ENCODE measurements at places on chromosomes 13 and 19. TPM values are rescaled to one million over a fixed set of nuclear protein-coding genes. Genes with fewer than 3 reads are reported as not detected.

The UGGT2 gene
- total RNA-seq = not detected

The CDC37 gene
- 195 TPM for total RNA-seq

The ZNF576 gene
- total RNA-seq = 4.9 TPM

The TRPC4 gene
- total RNA-seq = not detected

The TMEM259 gene
- total RNA-seq = 443 TPM

- no peak for DNase-seq
Observed at GRCh38 chr13:62014299-62014698, 598.6 kb upstream of the PCDH20 start.

DNA sequence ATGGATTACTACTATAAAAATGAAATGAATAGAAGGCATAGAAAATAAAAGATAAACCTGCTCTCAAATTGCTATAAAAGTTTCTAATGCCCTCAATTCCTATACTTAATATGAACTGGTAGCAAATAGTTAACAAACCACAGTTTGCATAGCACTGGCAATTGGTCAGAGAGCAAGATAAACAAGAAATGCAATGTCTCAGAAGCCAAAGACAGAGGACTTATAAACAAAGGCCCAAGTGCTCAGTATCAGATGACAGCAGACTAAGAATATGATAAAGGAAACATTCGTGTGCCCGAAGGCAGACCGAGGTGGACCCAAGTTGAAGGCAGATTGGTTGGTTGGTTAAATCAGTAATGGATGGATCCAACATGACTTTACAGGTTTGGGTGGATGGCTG lies 50.6 kb downstream of the IPO5 start:
- no peak for DNase-seq

DNA sequence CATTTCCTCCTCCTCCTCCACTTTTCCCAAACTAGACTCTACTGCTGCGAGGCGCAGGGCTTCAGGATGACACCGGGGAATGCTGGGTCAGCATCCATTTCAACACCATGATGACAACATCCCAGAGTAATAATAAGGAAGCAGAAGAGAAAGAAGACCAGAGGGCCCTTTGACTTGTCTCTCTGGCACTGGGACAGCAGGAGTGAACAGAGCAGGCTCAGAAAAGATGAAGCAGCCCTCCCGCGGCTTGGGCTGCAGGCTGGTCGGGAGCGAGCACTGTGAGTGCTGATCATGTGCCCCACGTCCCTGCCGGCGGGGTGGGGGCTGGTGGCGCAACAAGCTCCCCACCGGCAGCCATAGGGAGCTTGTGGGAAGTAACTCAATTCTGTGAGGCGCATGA lies 30.5 kb downstream of the RANBP3 start:
- DNase-seq = no peak

DNA sequence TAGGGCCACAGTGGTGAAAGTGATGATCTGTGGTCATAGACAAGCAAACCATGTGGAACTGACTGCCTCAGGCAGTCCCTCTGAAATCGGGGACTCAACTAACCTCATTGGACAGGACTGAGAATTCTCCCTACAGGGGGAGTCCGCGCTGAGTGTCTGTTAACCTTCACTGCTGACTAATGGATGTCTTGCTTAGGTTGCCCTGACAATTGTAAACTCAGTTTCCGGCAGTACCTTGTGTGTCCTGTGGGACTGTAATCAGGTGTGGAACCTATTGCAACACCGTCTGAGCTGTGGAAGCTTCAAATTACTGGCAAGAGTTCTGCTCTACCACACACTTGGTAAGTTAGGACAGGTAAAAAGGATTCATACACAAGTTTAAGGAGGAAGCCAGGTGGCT lies 21.8 kb downstream of the ZNF77 start:
- DNase-seq = no peak

DNA sequence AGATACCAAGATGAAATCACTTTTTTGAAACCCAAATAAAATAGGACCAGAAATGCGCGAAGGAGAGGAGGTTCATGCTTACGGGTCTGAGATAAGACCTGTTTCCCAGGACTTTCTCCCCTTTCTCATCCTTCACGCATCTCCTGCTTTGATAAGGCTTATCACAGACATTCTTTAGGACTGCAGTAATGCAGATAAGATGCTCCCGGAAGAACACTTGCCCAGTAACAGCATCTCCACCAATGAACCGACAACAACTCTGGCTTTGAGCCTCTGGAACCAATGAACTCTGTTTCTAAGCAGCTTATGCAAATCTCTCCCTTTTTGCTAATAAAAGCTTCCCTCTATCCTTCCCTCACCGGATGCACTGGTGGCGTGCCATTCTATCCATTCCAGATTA lies 783.4 kb upstream of the ARGLU1 start:
- DNase-seq = no peak

- no peak for DNase-seq
Observed at GRCh38 chr13:20716951-20717350, 13.5 kb downstream of the IL17D start.

DNA sequence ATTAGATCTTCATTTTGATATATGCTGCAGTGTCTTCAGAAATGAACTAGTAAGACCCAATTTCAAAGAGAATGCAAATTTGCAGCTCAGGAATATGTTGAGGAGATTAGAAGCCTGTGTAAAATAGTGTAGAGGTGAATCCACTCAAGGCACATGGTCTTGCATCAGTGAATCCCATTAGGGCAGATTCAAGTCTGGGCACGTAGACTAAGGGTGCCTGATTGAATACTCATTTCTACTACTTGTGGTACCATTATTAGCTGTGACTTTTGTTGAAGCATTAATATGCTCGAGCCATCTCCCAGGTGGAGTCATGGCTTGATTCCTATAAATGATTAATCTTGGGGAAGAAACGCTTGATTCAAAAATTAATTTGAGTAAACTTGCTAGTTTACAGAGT lies 129.4 kb downstream of the AKAP11 start:
- no peak for DNase-seq

DNA sequence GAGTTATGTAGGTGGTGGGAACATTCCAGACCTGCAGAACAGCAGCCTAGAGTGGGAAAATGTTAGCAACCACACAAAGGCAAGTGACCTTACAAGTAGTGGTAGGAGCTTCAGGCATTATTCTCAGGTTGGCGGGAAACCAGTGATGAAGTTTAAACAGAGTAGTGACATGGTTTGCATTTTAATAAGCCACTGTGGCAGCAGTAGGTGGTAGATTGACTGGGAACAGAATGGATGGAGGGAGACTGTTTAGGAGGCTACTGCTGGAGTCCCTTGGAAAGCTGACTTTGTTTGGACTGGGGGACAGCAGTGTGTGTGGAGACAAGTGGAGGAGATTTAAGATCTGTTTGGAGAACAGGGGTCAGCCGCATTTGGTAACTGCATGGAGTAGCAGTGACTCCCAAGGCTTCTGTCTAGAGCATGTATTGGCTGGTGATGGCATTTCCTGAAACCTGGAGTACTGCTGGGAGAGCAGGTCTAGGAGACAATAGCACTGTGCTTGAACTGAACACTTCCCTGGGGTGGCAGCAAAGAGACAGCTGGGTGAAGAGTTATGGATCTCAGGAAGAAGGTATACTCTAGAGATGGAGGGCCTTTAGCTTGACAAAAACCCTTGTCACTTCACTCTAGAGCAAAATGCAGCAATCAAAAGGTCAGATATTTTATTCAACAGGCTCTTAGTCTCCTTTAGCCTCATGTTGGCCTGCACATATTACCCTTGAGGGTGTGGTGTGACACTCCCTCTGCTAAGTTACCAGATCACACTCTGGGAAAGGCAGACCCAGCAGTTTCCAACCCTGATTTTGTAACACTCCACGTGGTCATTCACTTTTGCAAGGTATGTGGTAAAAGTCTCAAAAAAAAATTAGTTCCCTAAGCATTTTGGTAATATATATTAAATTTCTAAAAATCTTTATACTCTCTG lies 70.3 kb downstream of the DHRS12 start:
- DNase-seq = no peak

DNA sequence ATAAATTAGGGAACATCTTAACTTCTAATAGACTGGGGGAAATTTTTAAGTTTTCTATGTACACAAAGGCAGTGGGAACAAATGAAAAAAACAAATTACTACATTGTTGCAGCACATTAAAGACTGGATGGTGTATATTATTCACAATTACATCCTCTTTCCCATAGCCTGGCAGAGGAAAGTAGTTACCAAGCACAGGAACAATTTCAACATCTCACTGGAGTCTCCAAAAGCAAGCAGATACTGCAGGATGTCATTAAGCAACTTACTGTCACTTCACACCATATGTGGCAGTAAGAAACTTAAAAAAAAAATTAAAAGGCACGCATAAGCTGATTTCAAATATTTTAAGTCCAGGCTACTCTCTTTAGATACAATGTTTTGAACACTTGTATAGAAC lies 6.4 kb upstream of the EFNB2 start:
- DNase-seq = no peak

DNA sequence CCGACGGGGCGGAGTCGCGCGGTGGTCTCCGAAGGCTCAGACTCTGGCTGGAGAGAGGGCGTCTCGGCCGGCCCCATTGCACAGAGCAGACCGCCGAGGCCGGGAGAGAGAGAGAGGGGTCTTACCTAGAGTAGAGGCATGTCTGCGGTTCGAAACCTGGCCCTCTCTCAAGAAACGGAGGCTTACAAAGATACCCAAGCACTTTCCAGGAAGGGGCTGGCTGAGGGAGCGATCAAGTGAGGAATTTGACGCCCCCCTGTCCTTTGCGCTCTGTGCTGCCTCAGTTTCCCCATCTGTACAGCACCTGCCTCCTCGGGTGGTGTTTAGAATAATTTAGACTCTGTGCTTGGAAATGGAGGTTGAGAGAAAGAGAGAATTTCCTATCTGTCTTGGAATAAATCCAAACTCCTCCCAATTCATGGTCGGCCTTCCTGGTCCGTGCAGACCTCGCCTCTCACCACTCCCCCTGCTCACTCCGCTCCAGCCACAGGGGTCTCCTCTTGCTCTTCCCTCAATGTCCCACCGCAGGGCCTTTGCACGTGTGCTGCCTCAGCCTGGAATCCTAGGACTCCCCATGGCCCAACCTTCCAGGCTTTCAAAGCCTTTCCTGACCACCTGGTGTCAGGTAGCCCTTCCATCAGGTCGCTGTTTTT lies 658 bp upstream of the ISOC2 start:
- no peak for DNase-seq

GRCh38 chr19:16301999-16302694 lies 22.5 kb upstream of the KLF2 start:
- no peak for DNase-seq

DNA sequence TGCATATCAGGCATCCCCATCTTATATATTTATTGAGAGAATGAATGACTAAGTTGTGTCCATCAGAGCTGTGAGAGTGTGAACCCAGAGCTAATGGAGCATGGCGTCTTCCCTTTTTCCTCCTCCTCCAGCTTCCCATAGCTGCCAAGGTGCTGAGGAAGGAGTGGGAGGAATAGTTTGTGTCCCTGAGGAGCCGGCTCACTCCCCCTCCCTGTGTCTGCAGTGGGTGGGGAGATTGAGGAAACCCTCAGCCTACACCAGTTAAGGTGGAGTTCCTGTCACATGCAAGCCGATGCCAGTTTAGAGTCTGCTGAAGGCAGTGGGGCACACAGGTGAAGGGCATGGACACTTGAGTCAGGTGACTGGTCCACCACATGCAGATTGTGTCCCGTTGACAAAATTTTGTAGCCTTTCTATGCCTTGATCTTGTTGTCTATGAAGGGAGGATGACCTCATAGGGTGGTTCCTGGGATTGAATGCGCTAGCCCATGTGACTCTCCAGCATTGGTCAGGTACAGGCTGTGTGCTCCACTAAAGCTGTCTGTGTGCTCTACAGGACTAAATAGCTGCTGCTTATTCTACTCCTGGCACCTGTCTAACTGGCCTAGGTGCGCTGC lies 47.6 kb upstream of the GPI start:
- peak; percentile 54 for DNase-seq

DNA sequence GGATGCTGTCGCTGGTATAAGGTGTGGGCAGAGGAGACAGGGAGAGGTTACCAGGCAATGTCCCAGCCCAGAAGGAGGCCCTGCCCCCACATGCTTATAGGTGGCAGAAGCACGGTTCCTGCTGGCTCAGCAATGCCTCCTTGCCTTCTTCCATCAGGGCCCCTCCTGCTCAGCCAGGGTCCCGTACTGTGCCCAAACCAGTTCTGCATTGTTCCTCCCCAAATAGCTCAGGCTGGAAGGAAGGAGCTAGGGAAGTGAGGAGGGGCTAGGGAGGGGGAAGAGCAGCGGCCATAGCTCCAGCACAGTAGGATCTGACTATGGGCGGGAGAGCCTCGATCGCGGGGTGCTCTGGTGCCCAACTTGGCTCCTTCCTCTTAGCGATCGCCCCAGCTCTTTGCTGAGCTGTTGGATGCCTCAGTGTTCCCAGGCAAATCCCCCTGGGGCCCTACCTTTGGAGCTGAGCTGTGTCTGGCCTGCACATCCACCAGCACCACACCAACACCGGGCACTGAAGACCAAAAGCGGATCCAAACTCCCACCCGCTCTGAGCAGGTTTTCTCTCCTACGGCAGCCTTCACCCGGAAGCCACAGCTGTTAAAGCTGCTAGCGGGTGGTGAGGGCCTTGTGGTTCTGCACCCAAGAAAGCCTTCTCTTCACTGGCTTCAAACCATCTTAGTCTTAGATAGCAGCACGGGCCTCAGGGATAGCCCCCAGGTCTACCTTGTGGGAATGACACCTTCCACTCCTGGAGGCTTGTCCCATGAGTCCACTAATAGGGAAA lies 32.1 kb upstream of the PEPD start:
- DNase-seq = no peak

DNA sequence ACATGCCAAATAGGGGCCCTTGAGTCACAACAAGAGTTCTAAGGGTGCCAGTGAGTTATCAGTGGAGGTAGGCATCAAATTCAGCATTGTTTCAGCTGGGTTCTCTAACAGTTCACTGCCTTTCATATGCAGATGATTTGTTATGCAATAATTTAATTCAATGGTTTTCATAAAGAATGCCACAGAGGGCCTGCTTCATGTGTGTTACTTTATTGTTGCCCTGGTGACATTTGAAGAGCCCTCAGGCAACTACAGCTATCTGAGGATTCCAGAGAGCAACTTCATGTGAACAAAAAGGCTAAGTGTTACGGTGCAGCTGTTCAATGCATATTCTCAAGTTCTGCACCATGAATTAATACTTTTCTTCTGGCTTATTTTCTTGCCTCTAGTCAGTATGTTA lies 43.1 kb upstream of the STARD13 start:
- no peak for DNase-seq

DNA sequence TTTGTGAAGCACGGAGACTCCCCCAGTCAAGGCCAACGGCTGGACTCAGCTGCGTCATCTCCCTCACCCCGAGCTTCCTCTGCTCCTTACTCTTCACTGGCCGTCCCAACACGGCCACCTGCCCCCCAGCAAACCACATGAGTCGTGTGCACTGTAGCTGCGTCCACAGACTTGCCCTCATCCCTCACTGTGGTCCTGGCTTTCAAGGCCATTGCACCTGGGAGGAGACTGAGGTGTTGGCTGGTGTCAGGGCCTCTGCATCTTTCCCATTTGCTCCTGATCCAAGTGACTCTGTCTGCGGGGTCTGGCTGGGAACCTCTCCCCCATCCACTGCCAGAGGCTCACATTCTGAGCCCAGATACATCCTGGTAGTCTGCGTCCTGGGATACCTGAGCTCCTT lies 11.5 kb downstream of the PLPP2 start:
- no peak for DNase-seq

- DNase-seq = peak; percentile 17
Observed at GRCh38 chr19:2394442-2395292, 32.7 kb downstream of the TIMM13 start.

GRCh38 chr13:67554746-67555452 lies 324.8 kb upstream of the PCDH9 start:
- no peak for DNase-seq
